ENCODE measurements at places on chromosomes 2 and 18.

- no peak for DNase-seq
These were observed 31.3 kb upstream of the SLC25A52 start for GRCh38 chr18:31791817-31792579.

DNA sequence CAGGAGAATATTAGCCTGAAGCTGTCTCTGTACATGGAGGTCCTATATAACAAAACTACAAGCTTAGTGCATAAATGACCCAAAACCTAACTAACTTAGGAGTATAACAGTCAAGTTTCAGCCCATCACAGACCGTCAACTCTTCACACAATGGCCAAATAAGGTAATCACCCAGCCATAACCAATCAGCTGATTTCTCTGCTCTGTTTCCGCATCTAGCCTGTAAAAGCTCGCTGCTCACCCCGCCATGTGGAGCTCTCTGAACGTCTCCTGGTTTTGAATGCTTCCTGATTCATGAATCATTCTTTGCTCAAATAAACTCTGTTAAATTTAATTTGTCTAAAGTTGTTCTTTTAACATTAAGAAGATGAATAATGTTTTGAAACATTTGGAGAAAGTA lies 593.6 kb downstream of the TMX3 start:
- no peak for DNase-seq

DNA sequence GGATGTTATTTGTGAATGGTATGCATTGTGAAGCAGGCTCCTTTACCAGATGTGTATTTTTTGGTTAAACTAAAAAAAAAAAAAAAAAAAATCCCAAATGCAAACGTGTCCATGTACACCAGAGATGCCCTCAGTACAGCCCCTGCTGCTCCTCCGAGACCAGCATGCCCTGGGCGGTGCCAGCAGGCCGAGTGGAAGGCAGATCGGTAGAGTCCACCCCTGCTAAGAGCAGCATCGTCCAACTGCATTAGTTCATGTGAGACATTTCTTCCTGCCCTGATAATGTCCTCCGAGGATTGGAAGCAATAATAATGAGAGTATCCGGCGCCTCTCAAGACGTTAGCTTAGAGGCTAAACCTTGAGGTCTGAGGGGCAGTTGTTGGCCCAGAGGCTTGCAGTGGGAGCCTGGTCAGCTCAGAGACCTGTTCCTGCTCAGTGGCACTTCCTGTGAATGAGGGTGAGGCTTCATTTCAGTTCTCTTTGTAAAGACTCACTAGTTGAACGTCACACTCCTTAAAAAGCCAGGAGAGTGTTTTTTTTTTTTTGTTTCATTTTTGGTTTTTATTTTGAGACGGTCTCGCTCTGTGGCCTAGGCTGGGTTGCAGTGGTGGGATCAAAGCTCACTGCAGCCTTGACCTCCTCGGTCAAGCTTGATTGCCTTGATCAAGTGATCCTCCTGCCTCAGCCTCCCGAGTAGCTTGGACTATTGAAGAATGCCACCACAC lies 5.6 kb downstream of the SLC66A3 start:
- no peak for DNase-seq

DNA sequence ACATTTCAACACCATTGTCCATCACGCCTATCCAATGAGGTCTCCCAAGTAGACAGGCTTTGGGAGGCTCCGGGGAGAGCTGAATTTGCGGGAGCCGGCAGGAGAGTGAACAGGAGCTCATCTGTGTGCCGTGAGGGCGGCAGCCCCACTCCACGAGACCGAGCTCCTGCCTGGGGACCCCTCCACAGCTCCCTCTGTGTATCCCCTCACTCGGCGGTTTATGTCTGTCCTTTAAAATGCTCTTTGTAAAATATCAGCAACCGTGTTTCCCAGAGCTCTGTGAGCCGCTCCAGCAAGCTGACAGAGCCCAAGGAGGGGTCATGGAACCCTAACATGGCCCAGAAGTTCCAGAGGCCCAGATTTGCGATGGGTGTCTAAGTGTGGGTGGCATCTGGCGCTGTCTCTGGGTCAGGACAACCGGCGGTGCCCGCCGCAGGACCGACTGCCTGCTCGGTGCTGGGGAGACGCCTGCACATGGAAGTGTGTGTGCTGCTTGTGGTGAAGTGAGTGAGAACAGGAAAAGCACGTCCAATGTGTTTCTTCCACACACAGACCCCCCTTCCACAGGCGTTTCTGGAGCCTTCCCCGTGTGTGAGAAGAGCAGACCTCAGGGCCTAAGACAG lies 34.8 kb downstream of the SLC66A2 start:
- DNase-seq: no peak

- no peak for DNase-seq
These were observed 62.4 kb downstream of the PPP1R1C start for GRCh38 chr2:182048088-182048487.

DNA sequence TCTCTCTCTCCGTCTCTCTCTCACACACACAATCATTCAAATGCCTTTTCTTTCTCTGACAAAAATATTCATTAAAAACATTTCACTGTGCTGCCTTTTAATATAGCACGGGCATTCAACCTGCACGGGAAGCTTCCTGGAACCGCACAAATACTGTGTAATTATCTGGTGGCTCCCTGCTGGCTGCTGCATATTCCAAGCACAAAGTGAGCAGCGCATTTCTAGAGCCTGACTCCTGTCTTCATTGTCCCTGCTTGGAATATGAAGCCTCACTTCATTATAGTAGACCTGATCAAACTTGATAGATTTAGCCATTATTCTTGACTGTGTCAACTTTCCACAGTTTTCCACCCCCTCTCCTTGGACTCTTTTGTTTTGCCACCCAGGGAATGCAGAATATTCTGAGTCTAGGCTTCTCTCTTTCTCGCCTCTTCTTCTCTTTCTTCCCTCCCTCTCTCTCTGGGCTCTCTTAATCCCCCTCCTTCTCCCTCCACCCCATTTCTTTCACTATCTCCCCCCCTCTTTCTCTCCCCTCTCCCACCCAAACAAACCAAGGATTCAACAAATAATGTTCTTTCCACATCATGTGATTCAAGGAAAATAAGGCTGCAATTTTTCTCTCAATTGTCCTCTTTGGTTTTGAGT lies 672.1 kb upstream of the FANCL start:
- DNase-seq: no peak

- peak; percentile 15 for DNase-seq
These were observed 36.6 kb downstream of the FAM178B start for GRCh38 chr2:96949701-96950350.

GRCh38 chr2:11746807-11747459 lies 501 bp downstream of the LPIN1 start:
- DNase-seq: peak; percentile 62

GRCh38 chr2:227687189-227687588 lies 20.6 kb downstream of the SCYGR5 start:
- DNase-seq: no peak

GRCh38 chr2:173249661-173250641 lies 104.7 kb upstream of the CDCA7 start:
- DNase-seq: no peak

DNA sequence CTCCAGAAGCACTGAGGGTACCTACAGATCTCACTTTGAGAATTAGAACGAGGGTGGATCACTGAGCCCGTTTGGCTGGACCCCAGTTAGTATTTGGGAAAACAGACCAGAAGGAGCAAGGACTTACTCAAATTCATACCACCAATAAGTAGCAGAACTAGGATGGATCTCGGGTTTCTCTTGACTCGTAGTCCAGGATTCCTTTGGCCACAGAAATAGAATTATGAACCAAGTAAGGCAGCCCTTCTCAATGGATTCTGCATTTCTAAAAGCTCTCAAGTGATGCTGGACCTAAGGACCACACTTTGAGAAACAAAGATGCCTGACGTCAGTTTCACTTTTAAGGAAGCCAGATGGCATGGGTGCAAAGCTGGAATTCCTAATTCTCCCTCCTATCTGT lies 153.0 kb downstream of the KLHL29 start:
- no peak for DNase-seq

GRCh38 chr18:51753365-51754057 lies 556.0 kb upstream of the MEX3C start:
- no peak for DNase-seq

- DNase-seq: no peak
These were observed 383.7 kb downstream of the SOCS6 start for GRCh38 chr18:70672581-70672980.

- no peak for DNase-seq
These were observed 70.4 kb downstream of the DDX1 start for GRCh38 chr2:15662026-15662425.

DNA sequence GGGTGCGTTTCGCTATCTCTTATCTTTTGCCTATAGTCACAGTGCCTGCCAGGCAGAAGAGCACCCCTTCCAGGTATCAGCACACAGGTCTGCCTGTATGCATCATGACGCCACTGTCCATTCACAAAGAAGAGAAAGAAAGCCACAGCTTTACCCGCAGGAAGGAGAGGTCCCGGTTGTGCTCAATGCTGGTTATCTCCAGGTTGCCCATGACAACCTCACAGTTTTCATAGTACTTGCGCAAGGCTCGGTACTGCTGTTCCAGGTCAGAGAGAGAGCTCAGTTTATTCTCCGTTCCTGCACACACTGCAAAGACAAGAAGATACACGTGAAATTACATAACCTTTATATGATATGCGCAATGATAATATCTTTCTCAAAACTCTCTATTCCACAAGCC lies 414.0 kb downstream of the ERBB4 start:
- DNase-seq: no peak

DNA sequence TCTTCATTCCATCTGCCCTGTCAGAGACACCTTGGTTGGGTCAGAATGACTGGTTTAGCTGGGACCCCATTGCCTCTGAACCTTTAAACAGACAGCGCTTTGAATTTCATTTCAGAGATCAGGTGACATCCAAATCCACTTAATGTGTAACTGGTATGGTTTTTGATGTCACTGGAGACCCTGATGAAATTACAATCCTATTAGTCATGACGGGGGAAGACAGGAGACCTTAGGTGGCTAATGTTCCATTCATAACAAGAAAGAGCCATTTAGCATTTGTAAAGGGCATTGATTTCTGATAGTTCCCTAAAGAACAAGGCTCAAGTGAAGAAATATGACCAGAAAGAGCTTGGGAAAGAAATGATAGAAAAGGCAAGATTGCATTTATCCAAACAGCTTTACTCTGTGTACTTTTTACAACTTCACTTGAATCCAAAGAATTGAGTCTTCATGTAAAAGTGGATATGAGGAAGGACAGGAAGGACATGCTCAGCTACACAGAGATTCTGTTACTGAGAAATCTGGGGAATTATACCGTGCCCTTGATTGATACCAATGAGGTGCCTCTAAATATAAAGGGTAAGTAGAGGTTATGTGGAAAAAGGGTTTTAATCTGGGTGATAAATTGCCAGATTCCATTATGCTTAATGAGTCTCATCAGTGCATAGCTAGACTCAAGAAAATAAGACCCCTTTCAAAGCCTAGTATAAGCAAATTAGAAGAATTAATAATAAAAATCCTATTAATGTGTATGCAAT lies 198.2 kb downstream of the NCKAP5 start:
- no peak for DNase-seq

- no peak for DNase-seq
These were observed 15.8 kb downstream of the CROCC2 start for GRCh38 chr2:240921995-240922244.

- DNase-seq: no peak
These were observed 47.4 kb upstream of the SIX3 start for GRCh38 chr2:44894058-44894457.

DNA sequence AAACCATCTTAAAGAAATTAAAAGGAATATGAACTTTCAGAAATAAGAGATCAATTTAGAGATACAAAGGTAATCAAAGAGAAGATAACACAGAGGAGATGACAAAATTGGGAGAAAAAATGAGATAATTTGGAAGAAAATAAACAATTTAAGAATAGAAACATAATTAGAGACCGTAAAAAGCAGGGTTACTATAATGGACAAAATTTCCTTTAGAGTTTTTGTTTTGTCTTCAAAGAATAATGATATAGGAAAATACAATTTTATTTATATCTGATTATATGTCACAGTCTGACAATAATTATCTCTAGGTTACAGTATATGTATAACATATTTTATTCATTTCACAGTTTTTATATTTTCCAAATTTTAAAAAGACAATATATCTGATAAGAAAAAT lies 716.4 kb upstream of the ZNF804A start:
- DNase-seq: no peak

DNA sequence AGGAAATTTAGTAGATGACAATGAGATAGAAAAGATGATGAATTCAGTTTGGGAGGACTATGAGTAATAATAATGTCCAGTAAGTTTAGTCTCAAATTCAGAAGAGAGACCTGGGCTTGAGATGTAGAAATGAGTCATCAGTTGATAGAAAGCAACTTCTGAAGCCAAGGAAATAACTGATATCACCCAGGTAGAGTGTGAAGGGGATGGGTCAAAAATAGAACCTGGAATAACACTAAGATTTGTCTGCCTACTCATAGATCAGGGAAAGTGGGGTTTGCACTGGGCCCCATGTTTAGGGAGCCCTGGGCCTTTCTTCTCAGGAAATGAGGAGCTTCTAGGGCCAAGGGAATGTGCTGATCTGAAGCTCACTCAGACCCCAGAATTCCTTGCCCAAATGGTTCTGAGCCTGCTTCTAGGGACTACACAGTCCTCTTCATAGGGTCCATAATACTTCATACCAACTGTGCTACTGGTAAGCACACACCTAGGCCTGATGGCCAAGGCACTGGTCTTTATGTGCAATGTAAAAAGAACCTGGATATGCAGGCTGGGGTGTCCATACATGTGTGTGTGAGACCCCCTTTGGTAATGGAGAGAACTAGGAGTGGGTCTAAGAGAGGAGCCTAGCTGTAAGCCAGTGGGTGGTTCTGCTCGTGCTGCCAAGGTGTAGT lies 141.2 kb downstream of the IKZF2 start:
- DNase-seq: no peak

- no peak for DNase-seq
These were observed 86.6 kb downstream of the ACOXL start for GRCh38 chr2:110818767-110819481.

DNA sequence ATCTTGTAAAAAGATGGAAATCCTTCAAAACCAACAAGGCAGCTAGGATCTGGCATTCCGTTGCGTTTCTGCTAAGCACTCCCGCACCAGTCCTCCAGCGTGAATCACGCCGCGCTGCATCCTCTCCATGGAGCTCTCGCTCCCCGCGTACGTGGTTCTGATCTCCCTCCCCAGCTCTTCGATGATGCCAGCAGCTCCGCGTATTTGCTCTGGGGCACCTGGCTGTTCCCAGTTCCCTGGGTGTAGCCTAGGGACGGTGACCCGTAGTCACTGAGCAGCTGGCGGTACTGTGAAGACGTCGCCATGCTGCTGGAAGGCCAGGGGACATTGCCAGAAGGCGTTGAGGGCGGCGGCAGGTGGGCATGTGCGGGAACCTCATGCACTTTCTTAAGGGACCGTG lies 407.5 kb downstream of the RNF144A start:
- DNase-seq: no peak

- DNase-seq: peak; percentile 84
These were observed 42.4 kb downstream of the HK2 start for GRCh38 chr2:74876081-74876886.
